Stimulated activated CD8-positive, alpha-beta memory T cell treated with anti-CD3 and anti-CD28 coated beads, Interleukin-12 subunit alpha, Interleukin-12 subunit beta, amount 100 ng/mL, for 4 hours (primary cell): ENCODE measurements at places on chromosomes 3 and 15.

- no peak for DNase-seq
Measured at GRCh38 chr3:191235331-191236314, 36.6 kb downstream of the OSTN start.

GRCh38 chr3:11532931-11533391, 110.8 kb downstream of the VGLL4 start:
- no peak for DNase-seq

DNA sequence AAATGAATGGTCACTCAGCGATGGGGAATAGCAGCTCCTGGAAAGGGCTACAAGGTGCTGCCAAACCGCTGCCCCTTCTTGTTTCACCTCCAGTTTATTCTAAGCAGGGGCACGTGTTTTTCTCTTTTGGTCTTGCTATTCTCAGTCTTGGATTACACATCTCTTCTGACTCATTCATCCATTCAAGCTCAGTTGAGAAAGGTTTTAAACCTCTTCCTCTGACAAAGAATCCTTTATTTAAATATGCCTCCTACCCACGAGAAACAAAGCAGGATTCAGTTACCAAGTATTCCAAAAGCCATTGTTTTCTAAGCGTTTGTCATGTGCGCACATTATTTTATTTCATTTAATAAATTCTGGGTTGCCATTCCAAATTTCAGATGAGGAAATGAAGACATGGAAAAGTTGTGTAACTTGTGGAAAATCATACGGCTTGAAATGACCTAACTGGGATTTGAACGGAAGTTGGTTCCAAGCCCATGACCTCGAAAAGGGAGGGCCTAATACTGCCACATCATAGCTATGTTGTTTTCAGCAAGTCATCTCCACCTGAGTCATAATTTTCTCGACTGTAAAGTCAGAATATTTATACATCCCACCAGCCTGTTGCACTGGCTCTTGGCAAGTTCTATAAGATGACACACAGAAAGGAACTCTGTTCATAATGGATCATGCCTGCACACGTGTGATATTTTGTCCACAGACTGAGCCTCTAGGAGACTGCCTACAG, 292.0 kb upstream of the SLCO3A1 start:
- DNase-seq = no peak

DNA sequence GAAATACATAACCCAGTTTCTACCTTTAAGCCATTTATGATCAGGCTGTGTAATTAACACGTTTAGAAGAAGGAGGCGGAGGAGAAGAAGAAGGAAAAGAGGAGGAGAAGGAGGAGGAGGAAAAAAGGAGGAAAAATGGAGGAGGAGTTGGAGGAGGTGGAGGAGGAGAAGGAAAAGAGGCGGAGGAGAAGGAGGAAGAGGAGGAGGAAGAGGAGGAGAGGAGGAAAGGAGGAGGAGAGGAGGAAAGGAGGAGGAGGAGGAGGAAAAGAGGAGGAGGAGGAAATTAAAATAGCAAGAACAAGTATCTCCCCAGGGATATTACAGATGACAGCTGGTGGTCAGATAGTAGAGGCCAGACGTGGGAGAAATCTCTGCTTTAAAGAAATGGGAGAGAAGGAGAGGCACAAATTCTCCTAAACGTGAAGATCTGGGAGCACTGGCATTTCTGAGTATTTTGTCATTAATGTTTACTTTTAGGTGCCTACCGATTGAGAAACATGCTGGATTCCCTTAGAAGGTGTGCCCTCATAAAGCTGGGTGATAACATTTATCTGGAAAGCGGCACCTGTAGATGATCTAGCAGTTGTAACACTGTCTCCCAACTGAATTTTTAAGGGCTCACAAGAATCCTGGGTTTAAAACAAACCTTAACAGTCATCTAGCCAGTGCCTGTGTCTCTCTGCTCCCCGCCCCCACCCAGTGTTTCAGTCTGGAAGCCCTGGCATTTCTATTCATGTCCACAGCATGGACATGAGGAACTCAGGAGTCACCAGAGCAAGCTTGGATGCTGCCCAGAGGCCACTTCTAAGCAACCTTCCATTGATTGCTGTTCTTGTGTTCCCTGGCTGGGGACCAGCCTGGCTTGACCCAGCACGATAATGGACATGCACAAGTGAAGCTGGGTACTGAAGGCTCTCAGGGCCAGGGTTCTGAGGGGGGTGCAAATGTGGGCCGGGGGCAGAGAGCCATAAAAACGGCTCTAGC, 75.2 kb downstream of the CHRNA7 start:
- no peak for DNase-seq

GRCh38 chr15:29383367-29383766, 113.7 kb upstream of the NSMCE3 start:
- DNase-seq = no peak
